ENCODE measurements at places on chromosomes 3 and 15. TPM values are rescaled to one million over a fixed set of nuclear protein-coding genes. Genes with fewer than 3 reads are reported as not detected.

DNA sequence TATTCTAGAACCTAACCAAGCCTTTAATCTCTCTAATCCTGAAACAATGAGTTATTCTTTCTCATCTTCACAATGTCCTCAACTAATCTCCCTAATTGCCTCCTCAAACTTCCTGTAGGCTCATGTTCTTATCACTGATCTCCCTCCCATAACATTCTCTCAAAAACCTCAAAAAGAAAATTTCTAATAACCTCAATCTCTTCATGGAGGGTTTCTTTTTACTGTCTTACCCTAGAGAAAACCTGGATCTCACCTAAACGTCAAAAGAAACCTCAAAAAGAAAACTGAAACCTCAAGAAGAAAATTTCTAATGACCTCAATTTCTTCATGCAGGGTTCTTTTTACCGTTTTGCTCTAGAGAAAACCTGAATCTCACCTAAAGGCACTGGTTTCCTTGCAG lies 150.2 kb downstream of the GSK3B start:
- DNase-seq: no peak

DNA sequence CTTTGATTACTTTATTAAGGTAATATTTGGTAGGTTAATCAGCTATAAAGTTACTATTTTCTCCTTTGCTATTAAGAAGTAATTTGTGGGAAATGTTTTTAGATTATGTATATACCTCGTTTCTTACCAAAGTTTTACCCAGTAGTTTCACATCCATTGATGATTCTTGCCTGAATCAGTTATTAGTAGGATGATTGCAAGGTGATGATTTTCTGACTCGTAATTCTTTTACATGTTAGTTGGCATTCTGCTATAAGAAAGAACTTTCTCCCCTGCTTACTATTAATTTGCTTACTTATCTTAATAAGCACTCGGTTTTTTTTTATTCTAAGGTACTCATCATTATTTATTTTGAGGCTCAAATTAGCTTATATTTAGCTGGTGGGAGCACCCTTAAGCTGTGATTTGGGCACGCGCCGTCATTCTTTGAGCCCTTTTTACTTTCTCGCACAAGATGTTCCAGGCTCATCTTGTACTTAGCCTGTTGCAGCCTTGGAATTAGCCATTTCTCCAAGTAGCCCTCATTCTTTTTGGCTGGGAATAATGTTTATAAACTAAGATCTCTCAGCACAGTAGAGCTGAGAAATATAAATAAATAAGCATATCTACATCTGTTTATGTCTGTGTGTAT lies 15.3 kb downstream of the USP3 start:
- no peak for DNase-seq

DNA sequence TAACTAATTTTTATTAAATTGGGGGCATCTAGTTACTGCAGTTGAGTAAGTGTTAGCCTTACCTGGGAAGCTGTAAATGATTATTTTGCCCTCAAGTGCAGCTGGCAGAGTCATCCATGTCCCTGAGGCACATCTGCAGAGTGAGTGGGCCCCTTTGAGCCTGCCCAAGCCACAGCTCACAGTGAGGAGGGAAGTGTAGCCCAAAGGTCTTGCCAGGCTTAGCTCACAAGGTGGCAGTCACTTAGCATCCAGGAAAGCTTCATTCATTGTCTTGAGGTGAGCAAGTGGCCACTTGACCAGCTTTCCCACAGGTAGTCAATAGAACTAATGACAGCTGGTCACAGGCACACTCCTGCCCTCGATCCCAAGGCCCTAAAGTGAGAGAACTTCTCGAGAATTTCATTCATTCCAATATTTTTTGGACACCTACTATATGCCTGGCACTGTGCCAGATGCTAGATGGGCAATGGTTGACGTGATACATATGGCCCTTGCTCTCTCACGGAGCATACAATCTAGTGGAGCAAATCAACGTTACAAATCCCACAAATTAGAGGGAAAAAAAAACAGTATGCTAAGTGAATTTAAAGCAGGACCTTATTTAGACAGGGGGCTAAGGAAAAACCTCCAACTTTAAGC lies 163.3 kb upstream of the IL12A start:
- DNase-seq: no peak

- no peak for DNase-seq
Measured at GRCh38 chr3:10357592-10358308, 36.8 kb upstream of the SEC13 start.

DNA sequence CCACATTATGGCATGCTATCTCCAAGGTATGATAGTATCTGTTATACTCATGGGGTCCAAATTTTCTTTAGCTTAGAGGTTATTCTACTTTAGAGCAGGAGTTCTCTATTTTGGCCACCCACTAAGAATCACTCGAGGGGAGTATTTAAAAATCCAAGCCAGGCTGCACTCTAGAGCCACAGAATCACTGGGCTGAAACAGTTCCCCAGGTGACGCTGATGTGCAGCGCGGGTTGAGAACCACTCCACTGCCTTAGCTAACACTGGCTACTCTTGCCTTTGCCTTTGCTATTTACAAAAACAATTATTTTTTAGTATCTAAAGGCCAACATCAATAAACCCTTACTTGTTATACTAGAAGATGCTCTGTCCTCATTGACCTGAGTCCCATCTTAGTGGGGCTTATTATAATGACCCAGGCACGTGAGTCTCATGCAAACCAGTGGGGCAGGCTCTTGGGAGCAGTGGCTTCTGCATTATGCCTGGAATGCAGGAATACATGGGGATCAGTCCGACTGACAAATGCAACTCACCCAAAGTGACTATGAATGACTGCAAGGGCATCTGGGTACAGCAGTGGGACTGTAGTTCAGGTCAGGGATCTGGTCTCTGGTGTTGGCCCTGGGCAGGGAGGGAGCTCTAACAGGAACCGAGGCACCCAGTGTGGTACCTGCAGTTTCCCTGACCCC lies 21.7 kb upstream of the CGNL1 start:
- DNase-seq: no peak

GRCh38 chr3:142274908-142275307 lies 49.5 kb upstream of the GK5 start:
- no peak for DNase-seq

GRCh38 chr15:36885771-36886170 lies 214.6 kb downstream of the MEIS2 start:
- DNase-seq: no peak

- no peak for DNase-seq
Measured at GRCh38 chr3:100040451-100041225, 73.7 kb downstream of the FILIP1L start.

- no peak for DNase-seq
Measured at GRCh38 chr3:150449169-150449721, 41.1 kb downstream of the TSC22D2 start.

- no peak for DNase-seq
Measured at GRCh38 chr15:101710806-101711205, 13.5 kb downstream of the TARS3 start.

The SUCNR1 gene
- 0.69 TPM for total RNA-seq

The ISLR2 gene
- total RNA-seq: 1.8 TPM

The TTLL13 gene
- total RNA-seq: 0.32 TPM

The MINAR1 gene
- 0.32 TPM for total RNA-seq

The UTS2B gene
- total RNA-seq: 2.6 TPM

The PLCL2 gene
- total RNA-seq: 26.1 TPM

The SAMD7 gene
- total RNA-seq: not detected

The SRP14 gene
- total RNA-seq: 186 TPM

The ANKRD34C gene
- total RNA-seq: not detected

The CAMK1 gene
- total RNA-seq: 30.6 TPM

Data from mucosa of gallbladder (tissue), 1 donor.